A673 (cell line): ENCODE measurements at places on chromosomes 6 and 20. TPM values are rescaled to one million over a fixed set of nuclear protein-coding genes. Genes with fewer than 3 reads are reported as not detected.

The MOXD1 gene
- not detected in 2 replicates for total RNA-seq

The HRH3 gene
- total RNA-seq = 0.22 TPM in 1 of 2 replicates, not detected in the other

The TPD52L1 gene
- 2.0 and 5.4 TPM in 2 replicates for total RNA-seq

The PPP1R16B gene
- 0.13 and 0.17 TPM in 2 replicates for total RNA-seq

The TOX2 gene
- total RNA-seq = 107 and 117 TPM in 2 replicates

The MCCD1 gene
- not detected in 2 replicates for total RNA-seq

The WFDC5 gene
- not detected in 2 replicates for total RNA-seq

The POU5F1 gene
- not detected in 2 replicates for total RNA-seq

The STMN3 gene
- 115 and 128 TPM in 2 replicates for total RNA-seq

The PDE7B gene
- not detected in 2 replicates for total RNA-seq
